Lower lobe of right lung (tissue), 2 donors: ENCODE measurements at places on chromosomes 11 and 22.

DNA sequence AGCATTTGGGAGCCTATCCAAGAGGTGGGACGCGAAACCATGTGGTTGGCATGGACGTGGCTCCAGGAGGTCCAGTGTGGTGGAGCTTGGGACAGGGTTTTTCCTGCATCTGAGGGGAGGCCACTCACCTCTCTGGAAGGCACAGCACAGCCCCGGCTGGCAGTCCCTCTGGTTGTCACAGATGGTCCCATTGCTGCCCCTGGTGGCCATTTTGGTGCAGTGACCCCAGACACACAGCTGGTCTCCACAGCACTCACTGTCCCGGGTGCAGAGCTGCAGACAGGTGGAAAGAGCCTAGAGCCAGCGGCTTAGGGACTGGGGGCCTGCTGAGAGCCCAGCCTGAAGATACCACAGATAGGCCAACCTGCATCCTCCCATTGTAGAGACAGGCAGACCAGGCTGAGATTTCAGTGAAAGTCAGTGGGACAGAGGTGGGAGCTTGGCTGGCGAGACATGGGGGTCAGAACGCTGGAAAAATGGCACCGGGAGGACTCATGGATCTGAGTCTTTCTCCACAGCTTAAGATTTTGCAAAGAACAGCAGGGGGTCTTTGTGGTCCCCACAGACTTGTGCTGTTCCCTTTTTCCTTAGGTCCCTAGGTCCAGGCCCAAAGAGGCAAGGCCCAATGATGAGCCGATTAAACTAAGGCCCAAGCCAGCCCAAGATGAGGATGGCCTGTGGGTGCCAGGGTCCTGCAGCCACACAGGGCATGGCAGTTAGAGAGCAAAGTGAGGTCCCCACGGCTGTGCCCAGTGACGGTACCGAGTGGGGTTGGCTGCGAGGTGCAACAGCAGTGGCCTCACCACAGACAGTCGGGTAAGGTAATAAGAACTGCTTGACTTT lies 41.4 kb downstream of the DKK3 start:
- peaks cover 8% of the 10 kb centered on the region for H3K4me1 ChIP-seq
- no peak overlapping the region for H3K4me3 ChIP-seq

GRCh38 chr22:50115693-50116092 lies 25.9 kb downstream of the MOV10L1 start:
- H3K27me3 ChIP-seq, result peaks cover 10% of the 10 kb centered on the region
- DNase-seq, result no peak
- H3K27ac ChIP-seq, result no peak overlapping the region
- no peaks in the 10 kb centered on the region for H3K36me3 ChIP-seq
- no peak overlapping the region for H3K4me3 ChIP-seq
- peaks cover 22% of the 10 kb centered on the region for H3K4me1 ChIP-seq

DNA sequence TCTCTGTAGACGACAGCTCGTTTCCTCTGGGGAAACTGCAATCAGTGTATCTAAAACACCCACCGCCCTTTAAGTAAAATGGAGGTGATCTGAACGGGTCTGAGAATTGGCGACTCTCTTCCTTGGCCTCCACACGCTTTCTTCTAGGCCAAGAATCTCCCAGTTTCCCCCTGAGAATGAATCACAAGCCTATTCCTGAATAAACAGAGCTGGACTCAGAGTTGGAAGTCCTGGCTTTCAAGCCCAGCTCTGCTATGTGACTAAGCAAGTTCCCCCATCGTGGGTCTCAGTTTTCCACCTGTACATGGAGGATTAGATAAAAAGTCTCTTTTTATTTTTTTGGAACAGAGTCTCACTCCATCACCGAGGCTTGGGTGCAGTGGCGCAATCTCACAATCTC lies 200.4 kb downstream of the MN1 start:
- H3K27me3 ChIP-seq, result no peaks in the 10 kb centered on the region
- no peak overlapping the region for H3K4me3 ChIP-seq
- H3K4me1 ChIP-seq, result no peaks in the 10 kb centered on the region
- no peaks in the 10 kb centered on the region for H3K36me3 ChIP-seq

- no peaks in the 10 kb centered on the region for H3K4me1 ChIP-seq
- no peak for DNase-seq
- peaks cover 23% of the 10 kb centered on the region for H3K36me3 ChIP-seq
- H3K27me3 ChIP-seq, result no peaks in the 10 kb centered on the region
- H3K4me3 ChIP-seq, result no peak overlapping the region
- no peak overlapping the region for H3K27ac ChIP-seq
Measured at GRCh38 chr22:17537155-17537554, 26.1 kb upstream of the SLC25A18 start.

DNA sequence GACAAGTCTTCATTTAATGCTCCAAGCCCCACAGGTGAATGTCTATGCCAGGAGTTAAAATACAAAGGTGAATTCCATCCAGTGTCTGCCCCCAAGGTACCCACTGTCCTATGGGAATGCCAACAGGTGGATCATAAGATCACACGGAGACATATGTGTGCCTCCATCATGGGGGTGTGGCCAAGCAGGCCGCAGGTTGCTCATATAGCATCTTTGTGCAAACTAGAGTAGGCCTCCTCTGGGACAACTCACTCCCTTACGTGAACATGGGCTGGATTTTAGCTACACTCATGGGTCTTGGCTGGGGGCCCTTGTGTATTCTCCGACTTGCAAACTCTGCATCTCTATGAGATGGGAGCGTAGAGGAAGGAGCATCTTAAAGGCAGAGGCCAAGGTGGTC lies 6.9 kb downstream of the NCF4 start:
- H3K4me3 ChIP-seq, result no peak overlapping the region
- no peak for DNase-seq
- no peaks in the 10 kb centered on the region for H3K27me3 ChIP-seq
- peaks cover 4% of the 10 kb centered on the region for H3K36me3 ChIP-seq
